Mucosa of gallbladder (tissue), 1 donor: ENCODE measurements at places on chromosomes 5 and 9.

DNA sequence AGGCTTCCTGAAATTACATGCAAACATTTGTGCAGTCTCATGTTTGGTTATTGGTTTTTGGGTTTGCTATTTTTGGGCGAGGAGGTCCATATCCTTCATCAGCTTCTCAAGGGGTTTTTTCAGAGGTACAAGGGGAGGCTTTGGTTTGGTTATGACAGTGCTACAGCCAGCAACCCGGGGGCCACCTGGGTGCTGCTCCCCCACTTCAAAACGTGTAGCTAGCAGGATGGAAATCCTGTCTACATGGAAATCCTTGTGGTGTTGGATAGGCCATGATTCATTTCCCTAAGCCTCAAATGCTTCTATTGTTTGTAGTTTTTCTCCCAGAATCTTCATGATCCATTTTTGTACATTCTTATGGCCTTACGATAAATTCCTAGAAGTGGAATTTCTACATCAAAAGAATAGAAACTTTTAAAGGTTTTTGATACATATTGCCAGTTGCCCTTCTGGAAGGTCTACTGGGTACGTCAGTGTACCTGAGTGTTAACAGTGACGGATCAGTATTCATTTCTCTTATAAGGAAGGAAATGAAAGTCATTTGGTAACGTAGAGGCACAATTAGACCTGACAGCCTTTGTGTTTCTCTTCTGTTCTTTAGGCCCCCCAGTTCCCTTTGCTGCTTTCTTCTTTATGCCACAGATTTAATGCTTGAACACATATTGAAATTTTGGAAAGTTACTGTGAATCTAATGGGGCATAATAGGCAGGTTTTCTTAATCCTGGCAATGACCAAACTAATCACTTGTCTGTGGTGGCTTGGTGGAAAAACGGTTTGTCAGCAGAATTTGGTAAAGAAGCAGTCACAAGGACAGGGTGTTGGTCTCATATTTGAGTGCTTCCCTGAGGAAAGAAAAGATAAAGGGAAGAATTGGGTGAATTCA is 69.7 kb upstream of the ABL1 start:
- DNase-seq: no peak

- DNase-seq: no peak
Measured at GRCh38 chr5:155884041-155884440, 442.9 kb upstream of the SGCD start.

GRCh38 chr9:127644943-127645342 is 32.9 kb downstream of the STXBP1 start:
- no peak for DNase-seq

GRCh38 chr9:115943431-115944165 is 210.0 kb upstream of the PAPPA start:
- no peak for DNase-seq

DNA sequence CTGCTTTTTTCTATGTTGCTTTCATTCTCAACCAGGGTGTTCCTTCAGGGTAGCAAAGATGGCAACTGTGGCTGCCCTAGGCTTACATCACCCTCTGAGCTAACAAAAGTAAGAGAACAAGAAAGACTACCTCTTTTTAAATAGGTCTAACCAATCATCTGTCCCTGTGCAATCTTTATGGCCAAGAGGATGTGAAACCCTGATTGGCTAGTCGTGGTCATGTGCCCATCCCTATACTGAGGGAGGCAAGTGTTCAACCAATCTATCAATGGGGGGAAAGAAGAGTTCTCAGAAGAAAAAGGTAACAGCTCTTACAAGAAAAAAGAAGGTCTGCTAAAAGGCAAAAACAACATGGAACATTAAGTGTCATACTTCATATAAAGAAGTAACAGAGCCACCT is 11.7 kb upstream of the SNCAIP start:
- DNase-seq: no peak

GRCh38 chr5:154367101-154367500 is 78.7 kb upstream of the SAP30L start:
- DNase-seq: no peak

DNA sequence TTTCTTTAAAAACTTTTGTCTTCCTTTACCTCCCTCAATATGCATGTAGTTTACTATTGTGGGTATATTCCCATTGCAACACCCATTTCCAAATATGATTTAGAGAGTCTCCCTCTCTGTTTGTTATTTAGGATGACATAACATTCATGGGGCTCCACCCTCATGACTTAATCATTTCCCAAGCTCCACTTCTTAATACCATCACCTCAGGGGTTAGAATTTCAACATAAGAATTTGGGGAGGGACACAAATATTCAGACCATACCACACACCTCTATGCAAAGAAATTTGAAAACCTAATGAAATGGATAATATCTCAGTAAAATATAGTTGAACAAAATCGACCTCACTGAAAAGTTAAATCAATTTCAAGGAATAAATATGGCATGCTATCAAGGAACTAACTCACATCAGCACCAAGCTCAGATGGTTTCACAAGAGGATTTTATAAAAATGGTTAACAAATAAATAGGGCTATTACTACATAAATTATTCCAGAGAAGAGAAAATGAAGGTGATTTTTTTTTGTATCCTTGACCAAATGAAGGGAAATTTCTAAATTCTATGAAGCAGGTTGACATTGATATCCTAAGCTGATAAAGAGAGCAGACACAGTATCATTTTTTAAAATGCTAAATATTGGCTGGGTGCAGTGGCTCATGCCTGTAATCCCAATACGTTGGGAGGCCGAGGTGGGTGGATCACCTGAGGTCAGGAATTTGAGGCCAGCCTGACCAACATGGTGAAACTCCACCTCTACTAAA is 20.2 kb upstream of the UBTD2 start:
- no peak for DNase-seq
